Activated naive CD8-positive, alpha-beta T cell treated with anti-CD3 and anti-CD28 coated beads for 36 hours (primary cell): ENCODE measurements at places on chromosomes 2 and 18. TPM values are rescaled to one million over a fixed set of nuclear protein-coding genes. Genes with fewer than 3 reads are reported as not detected.

Gene ZAP70
- total RNA-seq = 204 TPM

Gene SPR
- 13.9 TPM for total RNA-seq

DNA sequence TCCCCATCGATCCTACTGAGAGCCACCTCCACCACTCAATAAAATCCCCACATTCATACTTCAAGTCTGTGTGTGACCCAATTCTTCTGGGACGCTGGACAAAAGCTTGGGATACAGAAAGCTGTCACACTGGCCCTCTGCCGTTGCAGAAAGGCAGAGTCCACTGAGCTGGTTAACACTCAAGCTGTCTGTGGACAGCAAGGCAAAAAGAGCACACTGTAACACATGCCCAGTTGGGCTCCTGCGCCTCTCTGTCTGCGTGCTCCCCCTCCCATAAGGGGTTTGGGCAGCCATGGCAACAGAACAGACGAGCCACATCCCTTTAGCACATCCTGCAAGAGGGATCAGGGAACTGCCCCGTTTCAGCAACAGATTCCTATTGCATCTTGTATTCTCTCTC lies 106.9 kb upstream of the RGPD4 start:
- no peak overlapping the region for H3K27ac ChIP-seq
- H3K4me1 ChIP-seq = no peaks in the 10 kb centered on the region
- no peak overlapping the region for H3K4me3 ChIP-seq
- DNase-seq = no peak
- no peaks in the 10 kb centered on the region for H3K36me3 ChIP-seq

DNA sequence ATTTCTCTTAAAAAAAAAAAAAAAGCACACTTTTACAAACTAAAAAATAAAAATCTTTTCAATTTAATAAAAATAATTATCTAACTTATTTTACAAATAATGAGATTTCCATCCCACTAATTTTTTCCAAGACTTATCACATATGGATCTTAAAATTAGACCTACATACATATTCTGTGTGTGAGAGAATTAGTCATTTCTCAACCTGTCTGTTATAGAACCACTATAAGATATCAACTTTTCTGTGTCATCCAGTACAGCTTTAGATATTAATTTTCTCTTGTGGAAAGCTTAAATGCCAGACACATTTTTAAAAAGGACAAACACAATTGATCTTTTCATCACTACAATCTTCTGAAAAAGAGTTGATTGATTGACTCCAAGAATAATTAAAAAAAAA lies 38.1 kb downstream of the FANCL start:
- no peak overlapping the region for H3K4me3 ChIP-seq
- no peak for DNase-seq

- H3K27ac ChIP-seq = peak overlapping the region; percentile 20
- no peak overlapping the region for H3K4me3 ChIP-seq
- DNase-seq = no peak
- peaks cover 39% of the 10 kb centered on the region for H3K4me1 ChIP-seq
- H3K36me3 ChIP-seq = peaks cover 14% of the 10 kb centered on the region
- no peaks in the 10 kb centered on the region for H3K27me3 ChIP-seq
These were observed 71.2 kb upstream of the RBM44 start for GRCh38 chr2:237727363-237727762.

DNA sequence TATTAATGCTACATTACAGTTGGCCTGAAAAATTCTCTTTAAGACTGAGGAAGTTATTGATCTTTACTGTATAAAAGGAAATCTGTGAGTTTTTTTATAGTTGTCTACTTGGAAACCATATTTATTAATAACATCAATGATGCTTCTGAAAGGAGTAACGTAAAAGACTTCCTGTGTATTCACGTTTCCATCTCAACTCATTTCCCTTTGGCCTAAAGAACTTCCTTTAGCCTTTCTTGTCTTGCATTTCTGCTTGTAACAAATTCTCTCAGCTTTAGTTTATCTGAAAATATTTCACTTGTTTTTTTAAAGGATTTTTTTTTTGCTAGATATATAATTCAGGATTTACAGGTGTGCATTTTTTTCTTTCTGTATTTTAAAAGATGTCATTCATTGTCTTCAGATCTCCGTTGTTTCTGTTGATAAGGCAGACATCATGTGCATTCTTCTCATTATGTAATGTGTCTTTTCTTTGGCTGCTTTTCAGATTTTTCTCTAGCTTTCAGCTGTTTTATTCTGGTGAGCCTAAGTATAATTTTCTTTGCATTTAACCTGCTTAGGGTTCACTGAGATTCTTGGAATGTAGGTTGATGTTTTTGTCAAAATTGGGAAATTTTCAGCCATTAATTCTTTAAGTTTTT lies 159.0 kb upstream of the DAPL1 start:
- no peaks in the 10 kb centered on the region for H3K27me3 ChIP-seq
- H3K4me3 ChIP-seq = no peak overlapping the region
- H3K27ac ChIP-seq = no peak overlapping the region
- H3K36me3 ChIP-seq = peaks cover 34% of the 10 kb centered on the region
- peaks cover 3% of the 10 kb centered on the region for H3K4me1 ChIP-seq
- DNase-seq = no peak

- H3K27ac ChIP-seq = no peak overlapping the region
- no peak for DNase-seq
- H3K27me3 ChIP-seq = no peaks in the 10 kb centered on the region
- no peaks in the 10 kb centered on the region for H3K4me1 ChIP-seq
These were observed 43.5 kb downstream of the CYP27C1 start for GRCh38 chr2:127176371-127177311.

DNA sequence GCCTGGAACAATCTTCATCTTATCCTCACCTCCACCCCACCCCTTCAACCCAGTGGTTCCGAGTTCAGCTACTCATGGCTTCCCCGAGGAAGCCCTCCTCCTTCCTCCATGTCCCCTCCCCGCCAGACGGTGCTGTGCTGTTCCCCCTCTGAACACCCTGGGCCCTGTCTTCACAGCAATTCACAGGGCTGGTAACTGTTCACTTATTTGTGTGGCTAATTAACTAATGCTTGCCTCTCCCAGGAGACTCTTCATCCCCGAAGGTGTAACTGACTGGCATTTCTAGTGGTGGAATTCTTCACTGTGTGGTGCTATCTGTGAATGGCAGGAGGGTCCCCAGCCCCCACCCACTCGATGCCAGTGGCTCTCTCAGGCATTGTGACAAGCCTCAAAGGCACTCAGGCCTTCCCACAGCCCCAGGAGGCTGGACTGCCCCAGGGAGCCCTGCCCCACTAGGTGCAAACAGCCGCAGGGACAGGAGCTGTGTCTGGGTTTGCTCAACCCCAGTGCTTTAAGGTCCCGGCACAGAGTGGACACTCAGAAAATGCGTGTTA lies 133.7 kb upstream of the ID2 start:
- H3K27me3 ChIP-seq = peaks cover 4% of the 10 kb centered on the region
- no peak for DNase-seq
- no peak overlapping the region for H3K4me3 ChIP-seq
